Dermis blood vessel endothelial cell (primary cell): ENCODE measurements at places on chromosomes 1 and 21. TPM values are rescaled to one million over a fixed set of nuclear protein-coding genes. Genes with fewer than 3 reads are reported as not detected.
A peak's percentile ranks its signal among the peaks of the same experiment; 100 is the strongest.

The HSD3B2 gene
- not detected in 2 replicates for total RNA-seq

The MFSD2A gene
- total RNA-seq = 0.42 TPM in 1 of 2 replicates, not detected in the other

- DNase-seq = no peak
Measured at GRCh38 chr1:25428475-25429166, 2.1 kb upstream of the MACO1 start.

The THAP3 gene
- total RNA-seq = 19.9 and 23.5 TPM in 2 replicates

The SETD4 gene
- 9.9 and 16.8 TPM in 2 replicates for total RNA-seq

The AMY1B gene
- not detected in 2 replicates for total RNA-seq

DNA sequence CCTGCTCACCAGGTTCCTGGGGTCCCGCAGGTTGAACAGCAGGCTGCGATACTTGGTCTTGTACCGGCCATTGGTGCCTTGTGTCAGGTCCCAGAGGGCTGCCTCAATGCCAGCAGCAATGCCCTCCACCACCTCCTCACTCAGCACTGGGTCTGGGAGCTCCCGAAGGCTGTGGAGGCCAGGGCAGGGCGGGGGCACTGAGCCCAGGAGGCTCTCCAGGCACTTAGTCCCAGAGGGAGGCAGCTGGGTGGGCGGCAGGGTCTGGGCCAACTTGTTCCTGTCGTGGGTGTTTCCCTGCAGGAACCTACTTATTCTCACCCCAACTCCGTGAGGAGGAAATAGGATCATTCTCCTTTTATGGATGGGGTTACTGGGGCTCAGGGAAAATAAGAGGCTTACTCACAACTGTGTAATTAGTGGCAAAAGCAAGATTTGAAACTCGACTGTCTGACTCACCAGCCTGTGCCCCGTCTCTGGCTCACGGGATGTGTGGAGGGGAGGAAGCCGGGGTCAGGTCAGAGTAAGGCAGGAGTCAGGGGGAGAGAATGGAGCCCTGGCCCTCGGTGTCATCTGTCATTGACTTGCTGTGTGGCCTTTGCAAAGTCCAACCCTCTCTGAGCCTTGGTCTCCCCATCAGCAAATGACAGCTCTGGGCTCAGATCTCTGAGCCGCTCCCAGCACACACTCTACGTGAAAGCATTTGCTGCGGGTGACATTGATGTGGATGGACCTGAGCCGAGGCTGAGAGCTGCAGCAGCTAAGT, 17.2 kb downstream of the SPOCD1 start:
- DNase-seq = peak; percentile 86

GRCh38 chr1:89894210-89895201, 73.7 kb downstream of the LRRC8D start:
- peak; percentile 86 for DNase-seq

The CXADR gene
- total RNA-seq = 66.5 and 87.5 TPM in 2 replicates

DNA sequence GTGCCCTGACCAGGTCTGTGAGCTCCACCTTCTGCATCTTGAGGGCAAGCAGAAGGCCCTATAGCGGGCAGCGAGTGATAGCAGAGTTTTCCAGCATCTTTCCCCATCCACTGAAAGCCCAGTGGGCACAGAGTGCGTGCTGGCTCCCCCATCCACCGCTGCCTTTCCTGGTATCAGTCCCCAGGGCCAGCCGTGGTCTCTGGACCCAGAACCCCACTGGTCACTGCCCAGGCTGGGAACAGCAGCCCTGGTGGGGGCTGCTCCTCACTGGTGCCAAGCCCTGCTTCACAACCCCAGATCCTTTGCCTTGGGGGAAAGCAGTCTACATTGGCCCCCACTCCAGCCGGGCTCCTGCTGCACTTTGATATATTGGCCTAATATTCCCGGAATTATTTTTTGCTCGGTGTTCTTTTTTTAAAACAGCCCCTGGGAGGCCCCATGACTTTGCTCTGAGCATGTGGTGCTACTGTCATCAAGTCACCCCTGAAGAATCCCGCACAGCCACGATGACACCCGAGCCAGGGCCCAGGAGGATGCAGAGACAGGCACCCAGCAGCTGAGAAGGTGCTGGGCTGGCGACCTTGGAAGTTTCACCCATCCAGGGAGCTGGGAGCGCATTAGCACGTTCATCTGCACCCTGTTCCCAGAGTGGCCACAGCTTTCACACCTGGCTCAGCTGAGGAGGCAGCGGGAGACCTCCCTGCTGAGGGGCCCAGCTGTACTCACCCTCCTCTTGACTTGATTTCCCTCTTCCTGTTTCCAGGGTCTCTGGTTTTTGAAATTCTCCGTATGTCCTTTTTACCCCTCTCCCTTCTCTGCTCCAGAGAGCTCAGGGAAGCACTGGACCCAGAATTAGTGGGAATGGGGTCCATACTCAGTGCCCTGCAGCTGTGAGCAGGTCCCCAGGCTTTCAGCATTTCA, 56.9 kb downstream of the KLHDC7A start:
- DNase-seq = no peak

GRCh38 chr1:232377494-232377770, 252.5 kb downstream of the SIPA1L2 start:
- peak; percentile 84 for DNase-seq

- no peak for DNase-seq
Measured at GRCh38 chr1:216054600-216054999, 368.6 kb downstream of the USH2A start.

DNA sequence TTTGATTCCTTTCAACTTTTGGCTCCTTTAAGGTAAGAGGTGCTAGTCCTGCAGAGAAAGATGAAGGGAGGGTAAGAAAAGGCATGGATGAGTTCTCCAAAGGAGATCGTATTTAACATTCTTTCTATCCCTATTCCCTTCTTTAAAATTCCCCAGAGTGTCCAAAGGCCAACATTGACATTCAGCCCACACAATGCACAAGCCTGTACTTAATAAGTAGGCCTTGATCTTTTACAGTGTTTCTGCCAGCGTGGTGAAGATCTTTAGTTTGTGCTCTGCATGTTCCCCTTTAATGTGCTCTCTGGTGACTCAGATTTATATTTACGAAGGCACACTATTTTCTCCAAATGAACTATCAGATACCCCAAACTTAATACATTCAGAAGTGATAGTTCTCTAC, 582.5 kb upstream of the RGS18 start:
- no peak for DNase-seq

- no peak for DNase-seq
Measured at GRCh38 chr1:212971312-212971711, 21.0 kb downstream of the VASH2 start.

The RNU1-1 gene
- total RNA-seq = under 0.01 TPM in 2 replicates

The OPTC gene
- not detected in 2 replicates for total RNA-seq

DNA sequence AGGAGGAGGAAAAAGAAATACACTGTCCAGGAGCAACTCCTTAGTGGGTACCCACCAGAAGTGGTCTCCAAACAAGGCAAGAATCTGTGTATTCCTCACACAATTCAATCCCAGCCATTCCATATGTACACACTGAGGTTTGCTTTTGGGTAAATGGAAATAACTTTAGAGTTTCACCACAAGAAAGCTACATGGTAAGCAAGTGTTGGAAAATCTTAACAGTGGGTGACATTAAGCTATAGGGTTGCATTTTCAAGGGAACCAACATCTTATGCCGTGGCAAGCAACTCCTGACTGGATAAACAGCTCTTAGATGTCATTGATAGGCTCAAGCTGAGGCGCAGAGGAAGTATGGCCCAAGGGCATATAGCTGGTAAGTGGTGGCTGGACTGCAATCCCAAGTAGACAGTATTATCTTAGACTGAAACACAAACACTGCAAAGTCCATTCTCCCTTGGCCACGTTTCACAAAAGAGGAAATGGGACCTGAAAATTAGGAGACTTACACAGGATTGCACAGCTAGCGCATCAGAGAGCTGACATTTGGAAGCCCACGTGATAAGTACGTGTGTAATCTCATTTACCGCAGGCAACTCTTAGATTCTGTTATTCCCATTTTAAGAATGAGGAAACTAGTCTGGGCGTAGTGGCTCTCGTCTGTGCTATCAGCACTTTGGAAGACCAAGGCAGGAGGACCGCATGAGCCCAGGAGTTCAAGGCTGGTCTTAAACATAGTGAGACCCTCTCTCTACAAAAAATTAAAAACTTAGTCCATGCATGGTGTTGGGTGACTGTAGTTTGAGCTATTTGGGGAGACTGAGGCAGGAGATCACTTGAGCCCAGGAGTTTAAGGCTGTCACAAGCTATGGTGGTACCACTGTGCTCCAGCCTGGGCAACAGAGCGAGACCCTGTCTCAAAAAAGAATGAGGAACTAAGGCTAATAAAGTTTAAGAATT, 4.0 kb upstream of the BRWD1 start:
- no peak for DNase-seq
